PC-3 (cell line): ENCODE measurements at places on chromosomes 12 and 14.

DNA sequence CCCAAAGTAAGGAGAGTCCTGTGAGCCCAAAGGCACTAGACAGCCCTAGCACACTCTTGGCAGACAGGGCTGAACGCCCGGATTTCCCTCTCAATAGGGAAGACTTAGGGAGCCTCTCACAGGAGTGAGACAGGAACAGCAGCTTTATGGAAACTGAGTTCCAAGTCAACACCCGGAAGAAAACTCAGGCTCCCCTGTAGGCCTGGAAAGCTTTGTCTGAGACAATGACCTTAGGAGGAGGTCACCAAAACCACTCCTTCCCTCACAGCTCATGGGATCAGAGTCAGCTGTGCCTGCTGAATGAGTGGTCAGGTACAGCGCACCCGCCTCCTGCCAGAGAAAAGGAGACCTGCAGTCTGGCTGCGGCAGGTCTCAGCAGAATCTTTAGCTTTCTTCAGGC, 229.5 kb downstream of the CACNA1C start:
- H3K36me3 ChIP-seq: no peaks in the 10 kb centered on the region
- peaks cover 77% of the 10 kb centered on the region for H3K27me3 ChIP-seq
- no peak overlapping the region for H3K4me3 ChIP-seq
- no peak overlapping the region for H3K27ac ChIP-seq
- no peak for DNase-seq
- H3K4me1 ChIP-seq: no peaks in the 10 kb centered on the region

DNA sequence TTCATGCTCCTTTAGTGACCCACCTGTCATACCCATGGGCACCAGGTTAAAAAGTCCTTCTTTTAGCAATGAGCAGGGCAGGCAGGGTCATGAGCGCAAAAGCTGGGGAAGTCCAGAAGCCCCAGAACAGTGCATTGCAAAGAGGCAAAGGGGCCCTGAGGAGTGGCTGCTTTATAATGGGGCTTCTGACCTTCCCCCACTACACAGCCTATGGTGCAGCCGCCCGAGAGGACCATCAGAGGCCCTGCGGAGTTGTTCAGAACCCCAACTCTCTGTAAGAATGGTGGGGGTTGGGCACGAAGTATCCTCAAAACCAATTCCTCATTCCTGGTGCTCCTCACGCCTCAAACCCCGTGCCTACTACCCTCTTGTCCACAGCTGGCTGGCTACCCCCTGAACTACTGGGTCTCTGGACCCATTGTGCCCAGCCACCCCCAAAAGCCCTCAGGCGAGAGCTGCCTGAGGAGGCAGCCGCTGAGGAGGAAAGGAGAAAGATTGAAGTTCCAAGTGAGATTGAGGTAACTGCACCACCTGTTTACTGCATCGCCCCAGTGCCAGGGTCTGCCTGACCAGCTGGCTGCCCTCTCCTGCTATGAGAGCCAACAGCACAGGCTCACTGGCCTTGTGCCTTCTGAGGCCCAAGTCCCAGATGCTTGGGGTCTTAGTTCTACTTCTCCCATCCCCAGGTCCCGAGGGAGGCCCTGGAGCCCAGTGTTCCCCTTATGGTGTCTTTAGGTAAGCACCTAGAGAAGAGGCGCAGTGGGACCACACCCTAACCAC, 6.7 kb downstream of the REC8 start:
- peaks cover 27% of the 10 kb centered on the region; the same call in 1 of the 2 replicates for H3K36me3 ChIP-seq
- no peak for DNase-seq
- no peaks in the 10 kb centered on the region for H3K4me1 ChIP-seq
- no peaks in the 10 kb centered on the region for H3K27me3 ChIP-seq

DNA sequence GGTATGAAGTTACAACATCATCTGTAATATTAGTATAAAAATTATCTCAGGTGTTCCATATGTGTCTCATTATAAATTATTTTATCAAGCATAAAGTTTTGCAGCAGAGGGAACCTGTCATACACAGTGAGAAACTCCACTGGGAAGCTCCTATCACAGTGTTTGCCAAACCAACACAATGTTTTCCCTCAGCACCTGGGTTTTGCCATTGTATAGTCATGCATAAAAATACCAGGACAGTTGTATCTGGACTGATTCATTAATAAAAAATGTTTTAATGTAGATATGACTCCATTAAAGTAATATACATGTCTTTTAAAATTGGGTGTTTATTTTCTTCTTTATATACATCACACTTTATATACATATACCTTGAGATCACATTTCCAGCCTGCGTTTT, 56.6 kb downstream of the METTL25 start:
- H3K4me1 ChIP-seq: peaks cover 20% of the 10 kb centered on the region; the same call in 1 of the 2 replicates
- H3K36me3 ChIP-seq: no peaks in the 10 kb centered on the region
- H3K27ac ChIP-seq: no peak overlapping the region

GRCh38 chr12:121762269-121762668, 31.2 kb downstream of the RHOF start:
- DNase-seq: no peak
- H3K4me3 ChIP-seq: no peak overlapping the region
- H3K27me3 ChIP-seq: no peaks in the 10 kb centered on the region
- H3K4me1 ChIP-seq: peaks cover 9% of the 10 kb centered on the region
- H3K27ac ChIP-seq: no peak overlapping the region
